ENCODE measurements at places on chromosomes 6 and 20.

- no peak for DNase-seq
Observed at GRCh38 chr6:107576852-107577251, 86.9 kb downstream of the SOBP start.

DNA sequence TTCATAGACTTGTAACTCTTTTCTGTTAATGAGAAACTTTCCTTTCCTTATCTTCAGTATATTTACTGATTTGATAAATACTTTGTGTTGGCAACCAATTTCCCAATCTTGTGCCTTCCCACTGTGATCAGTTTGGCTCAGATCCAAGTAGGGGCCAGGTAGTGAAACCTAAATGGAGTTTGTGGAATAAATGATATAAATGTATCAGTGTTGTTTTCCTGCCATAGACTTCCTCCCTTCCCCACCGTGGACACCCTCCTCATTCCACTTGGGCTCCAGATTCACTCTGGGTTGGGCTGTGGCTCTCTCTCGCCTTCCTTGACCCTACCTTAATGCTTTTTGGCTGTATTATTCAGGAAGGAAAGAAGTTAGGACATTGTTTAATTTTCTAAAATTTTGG, 1.3 kb downstream of the ZKSCAN3 start:
- DNase-seq, result no peak

- no peak for DNase-seq
Observed at GRCh38 chr6:84017709-84018452, 15.7 kb upstream of the MRAP2 start.

GRCh38 chr6:30156262-30156599, 4.8 kb downstream of the TRIM10 start:
- DNase-seq, result no peak

DNA sequence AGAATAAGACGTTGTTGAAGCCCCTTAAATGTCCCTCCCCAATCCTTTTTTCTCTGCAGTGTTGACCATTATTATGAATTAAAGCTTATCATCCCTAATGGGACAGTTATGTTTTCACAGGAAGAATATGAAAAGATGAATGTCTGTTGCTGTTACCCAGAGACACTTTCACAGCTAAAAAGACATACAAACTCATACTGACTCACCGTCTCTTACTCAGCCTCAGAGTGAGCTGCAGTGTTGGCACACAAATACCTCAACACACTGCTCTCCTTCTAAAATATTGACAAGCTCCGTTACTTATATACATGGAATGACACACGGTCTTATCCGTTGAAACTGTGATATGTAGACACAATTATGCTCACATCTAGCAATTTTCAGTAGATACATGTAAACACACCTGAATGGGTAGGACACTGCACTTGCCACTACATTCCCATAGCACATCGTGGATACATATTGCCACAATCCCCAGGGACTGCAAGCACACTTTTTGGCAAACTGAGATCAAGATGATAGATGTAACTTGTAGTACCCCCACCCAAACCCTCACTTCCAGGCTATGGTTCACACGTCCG, 9.6 kb upstream of the SAPCD1 start:
- no peak for DNase-seq

DNA sequence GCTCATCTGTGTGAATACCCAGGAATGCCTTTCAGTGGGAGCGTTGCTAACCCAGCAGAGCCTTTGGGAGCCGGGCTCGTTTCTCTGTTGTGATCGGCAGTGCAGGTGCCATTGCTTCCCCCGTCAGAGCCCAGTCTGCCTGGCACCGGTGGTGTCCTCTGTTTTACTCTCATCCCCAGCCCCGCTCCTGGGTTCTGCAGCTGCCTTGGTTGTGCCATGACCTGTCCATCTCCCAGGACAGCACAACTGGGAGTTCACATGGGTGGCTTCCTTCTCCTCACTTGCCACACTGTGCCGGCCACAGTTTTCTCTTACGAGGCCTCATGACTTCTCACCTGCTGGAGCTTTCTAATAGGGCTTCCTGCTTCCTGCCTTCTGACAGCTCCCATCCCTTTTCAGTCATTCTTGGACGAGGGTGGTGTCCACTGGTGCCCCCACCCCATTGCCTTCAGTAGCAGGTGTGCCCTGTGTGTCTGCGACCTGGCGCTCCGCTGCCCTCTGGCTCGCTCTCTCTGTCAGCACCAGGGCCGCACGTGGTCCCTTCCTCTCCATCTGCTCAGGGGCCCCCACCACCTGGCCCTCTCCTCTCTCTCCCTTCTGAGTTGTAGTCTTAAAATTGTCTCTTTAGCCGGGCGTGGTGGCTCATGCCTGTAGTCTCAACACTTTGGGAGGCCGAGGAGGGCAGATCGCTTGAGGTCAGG, 110.9 kb downstream of the RPP40 start:
- DNase-seq, result no peak

DNA sequence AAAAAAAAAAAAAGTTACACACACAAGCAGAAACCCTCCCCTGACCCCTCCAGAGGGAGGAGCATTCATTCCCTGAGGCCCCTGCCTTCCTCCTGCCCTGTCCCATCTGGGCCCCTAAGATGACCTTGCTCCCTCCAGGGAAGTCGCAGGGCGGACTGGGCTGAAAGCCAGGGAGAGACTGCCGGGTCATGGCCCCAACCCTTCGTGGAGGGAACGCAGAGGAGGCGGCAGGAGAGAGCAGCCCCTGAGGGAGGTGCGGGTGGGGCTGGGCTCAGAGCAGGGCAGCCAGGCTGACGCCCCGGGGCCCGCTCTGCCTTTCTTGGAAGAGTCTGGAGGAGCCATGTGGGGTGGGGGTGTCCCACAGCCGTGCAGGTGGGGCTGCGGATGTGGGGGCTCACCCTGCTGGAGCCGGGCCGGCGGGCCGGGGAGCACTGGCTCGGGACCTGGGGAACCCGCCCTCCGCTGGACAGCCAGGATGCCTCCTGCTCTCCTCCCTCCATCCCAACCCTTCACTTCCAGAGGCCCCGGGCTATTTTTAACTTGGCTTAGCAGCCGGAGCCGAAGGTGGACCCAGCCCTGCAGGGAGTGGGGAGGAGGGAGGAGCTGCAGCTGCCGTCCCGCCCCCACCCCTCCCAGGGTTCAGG, 15.0 kb upstream of the ABHD16B start:
- no peak for DNase-seq

DNA sequence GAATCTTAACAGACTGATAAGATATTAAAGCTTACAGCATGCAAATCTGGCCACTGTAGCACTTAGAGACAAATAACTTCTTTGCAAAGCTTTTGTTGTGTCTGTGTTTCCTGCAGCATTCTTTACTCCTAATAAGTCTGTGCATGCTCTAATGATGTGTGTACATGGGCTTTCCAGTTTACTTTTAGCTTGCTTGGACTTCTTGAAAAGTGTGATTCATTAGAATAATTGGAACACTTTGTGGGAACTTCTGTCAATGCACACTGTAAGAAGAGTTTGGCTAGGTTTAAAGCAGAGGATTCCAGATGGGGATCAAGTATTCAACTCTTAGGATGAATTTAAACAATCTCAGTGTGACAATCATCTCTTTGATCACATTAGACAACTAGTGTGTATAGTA, 22.1 kb upstream of the TINAG start:
- DNase-seq, result no peak

GRCh38 chr6:121436960-121437850, 1.8 kb downstream of the GJA1 start:
- no peak for DNase-seq

DNA sequence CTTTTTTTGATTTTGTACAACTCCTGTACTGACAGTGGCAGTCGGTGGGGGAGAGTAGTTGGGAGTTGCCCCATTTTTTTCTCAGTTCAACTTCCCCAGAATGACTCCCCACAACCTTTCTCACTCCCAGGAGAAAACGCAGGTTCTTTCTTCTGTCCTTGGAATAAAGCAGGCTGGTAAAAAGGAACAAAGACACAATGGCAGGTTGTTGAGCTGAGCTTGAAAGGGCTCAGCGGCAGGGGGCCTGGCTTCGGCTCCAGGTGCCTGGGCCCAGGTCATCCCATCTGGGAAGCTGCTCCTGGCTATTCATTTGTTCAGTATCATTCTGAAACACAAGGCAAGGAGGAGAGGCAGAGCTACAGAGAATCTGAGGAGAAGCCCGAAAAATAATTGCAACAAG, 46.2 kb downstream of the PROKR2 start:
- no peak for DNase-seq

All from stimulated activated CD8-positive, alpha-beta memory T cell treated with anti-CD3 and anti-CD28 coated beads, Interleukin-12 subunit alpha, Interleukin-12 subunit beta, amount 100 ng/mL, for 1 hour (primary cell).